ENCODE measurements at places on chromosomes 16 and 17.

DNA sequence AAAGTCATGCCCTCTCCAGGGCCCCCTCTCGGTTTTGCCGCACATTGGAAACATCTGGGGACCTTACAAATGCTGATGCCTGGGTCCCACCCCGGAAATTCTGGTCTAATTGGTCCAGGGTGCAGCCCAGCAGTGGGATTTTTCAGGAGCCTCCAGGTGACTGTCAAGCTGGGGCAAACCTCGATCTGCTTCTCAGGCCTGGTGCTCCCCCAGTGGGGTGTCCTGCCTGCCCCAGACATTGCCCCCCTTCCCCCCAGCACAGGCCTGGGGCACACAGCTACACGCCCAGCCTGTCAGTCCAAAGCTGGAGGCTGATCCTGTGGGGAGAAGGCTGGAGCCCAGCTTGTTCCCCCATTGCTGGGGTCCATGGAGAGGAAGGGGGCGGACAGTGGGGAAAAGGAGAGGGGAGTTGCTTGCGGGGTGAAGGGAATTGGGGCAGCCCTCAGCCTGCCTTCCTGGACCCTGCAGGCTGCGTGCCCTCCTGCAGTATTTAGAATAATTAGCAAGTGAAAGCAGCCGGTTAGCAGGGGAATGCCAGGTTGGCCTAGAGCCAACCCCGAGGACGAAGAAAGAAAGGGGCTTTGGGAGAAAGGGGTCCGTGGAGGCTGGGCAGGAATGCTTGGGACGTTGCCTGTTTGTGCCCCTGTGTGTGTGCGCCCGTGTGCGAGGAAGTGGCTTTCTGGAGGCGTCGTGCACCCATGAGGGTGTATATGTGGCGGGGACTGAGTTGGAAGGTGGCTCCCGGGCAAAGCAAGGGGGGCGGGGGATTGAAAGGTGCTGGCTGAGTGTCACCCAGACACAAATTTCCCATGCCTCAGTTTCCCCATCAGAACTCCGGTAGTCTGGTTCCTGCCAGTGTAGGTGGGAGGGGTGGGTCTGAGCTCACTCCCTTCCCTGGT, 5.9 kb downstream of the FOXJ1 start:
- H3K4me3 ChIP-seq: no peak overlapping the region
- DNase-seq: no peak
- H3K27ac ChIP-seq: peak overlapping the region; percentile 14
- peaks cover 66% of the 10 kb centered on the region for H3K4me1 ChIP-seq
- peaks cover 82% of the 10 kb centered on the region for H3K27me3 ChIP-seq

GRCh38 chr17:42518755-42519545, 17.1 kb upstream of the NAGLU start:
- H3K27me3 ChIP-seq: no peaks in the 10 kb centered on the region
- peak overlapping the region; percentile 38 for H3K4me3 ChIP-seq
- H3K4me1 ChIP-seq: peaks cover 78% of the 10 kb centered on the region
- peaks cover 13% of the 10 kb centered on the region for H3K36me3 ChIP-seq

GRCh38 chr16:5433587-5433986, 336.0 kb upstream of the EEF2KMT start:
- no peaks in the 10 kb centered on the region for H3K36me3 ChIP-seq
- no peak overlapping the region for H3K27ac ChIP-seq
- H3K4me1 ChIP-seq: no peaks in the 10 kb centered on the region
- H3K4me3 ChIP-seq: no peak overlapping the region

DNA sequence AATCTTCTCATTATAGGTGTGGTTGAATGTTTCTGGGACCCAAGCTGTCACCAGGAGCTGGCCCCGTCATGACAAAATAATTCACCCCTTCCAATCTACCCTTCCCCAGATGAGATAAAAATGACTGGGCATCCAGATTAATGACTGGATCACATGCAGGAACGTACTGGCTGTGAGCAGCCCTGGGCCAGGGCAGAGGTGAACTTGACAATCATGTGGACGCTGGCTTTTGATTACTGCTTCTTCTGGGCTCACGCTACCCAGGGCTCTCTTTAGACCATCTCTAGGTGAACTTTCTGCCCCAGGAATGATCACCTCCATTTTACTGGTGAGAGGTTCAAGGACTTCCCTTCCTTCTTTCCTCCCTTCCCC, 18.3 kb downstream of the CBX4 start:
- DNase-seq: no peak
- no peak overlapping the region for H3K27ac ChIP-seq
- no peaks in the 10 kb centered on the region for H3K36me3 ChIP-seq
- peaks cover 7% of the 10 kb centered on the region for H3K4me1 ChIP-seq
- peaks cover 83% of the 10 kb centered on the region for H3K27me3 ChIP-seq
- H3K4me3 ChIP-seq: no peak overlapping the region

DNA sequence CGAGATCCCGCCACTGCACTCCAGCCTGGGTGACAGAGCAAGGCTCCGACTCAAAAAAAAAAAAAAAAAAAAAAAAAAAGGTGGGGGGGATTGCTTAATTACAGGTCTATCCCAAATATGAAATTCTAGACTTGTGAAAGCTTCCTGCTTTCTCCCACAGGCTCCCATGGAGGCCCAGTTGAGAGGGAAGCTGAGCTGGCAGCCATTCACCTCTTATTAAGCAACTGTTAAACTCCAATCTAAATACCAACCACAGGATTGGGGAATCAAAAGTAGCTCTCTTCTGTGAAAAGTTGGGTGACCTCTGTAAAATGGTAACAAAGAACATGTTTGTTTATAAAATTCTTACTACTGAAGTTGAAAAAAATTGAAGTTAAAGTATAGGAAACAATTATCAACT, 45.8 kb upstream of the STAC2 start:
- H3K36me3 ChIP-seq: peaks cover 29% of the 10 kb centered on the region
- no peaks in the 10 kb centered on the region for H3K4me1 ChIP-seq
- no peaks in the 10 kb centered on the region for H3K27me3 ChIP-seq
- H3K27ac ChIP-seq: no peak overlapping the region
- DNase-seq: no peak

DNA sequence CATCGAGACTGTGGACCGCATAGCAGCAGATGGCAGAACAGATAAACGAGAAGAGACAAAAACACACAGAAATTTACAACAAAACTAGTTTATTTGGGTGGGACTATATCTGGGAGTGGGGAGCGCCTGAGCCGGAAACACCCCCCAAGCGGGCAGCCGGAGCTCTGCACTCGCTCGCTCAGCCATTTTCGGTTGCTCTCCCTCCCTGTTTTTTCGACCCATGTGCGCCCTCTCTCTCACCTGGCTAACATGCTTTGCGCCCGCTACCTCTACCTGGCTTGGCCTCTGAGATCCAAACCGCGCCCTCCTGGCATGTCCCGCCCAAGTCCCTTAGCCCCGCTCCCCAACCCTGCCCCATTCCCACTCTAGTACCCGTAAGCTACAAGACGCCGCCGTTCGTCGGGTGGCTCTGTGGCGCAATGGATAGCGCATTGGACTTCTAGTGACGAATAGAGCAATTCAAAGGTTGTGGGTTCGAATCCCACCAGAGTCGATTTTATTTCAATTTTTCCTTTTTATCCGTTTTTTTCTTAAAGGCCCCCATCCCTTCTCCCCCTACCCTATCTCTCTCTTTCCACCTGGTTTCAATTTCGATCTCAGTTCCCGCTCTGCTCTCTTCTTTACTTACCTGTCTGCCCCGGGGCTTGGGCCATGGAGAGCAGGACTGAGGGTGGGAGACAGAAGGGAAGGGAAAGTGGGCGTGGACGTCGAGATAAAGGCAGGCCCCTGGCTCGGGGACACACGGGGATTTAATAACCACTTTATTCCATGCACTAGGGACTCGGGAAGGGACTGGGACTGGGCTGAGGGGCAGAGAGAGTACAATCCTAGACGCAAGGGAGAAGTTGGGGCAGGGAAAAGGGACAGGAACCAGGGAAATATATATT, 2.4 kb upstream of the ALOXE3 start:
- DNase-seq: peak; percentile 70

GRCh38 chr16:4450931-4451519, 23.4 kb downstream of the NMRAL1 start:
- no peaks in the 10 kb centered on the region for H3K27me3 ChIP-seq
- H3K4me1 ChIP-seq: no peaks in the 10 kb centered on the region
- H3K27ac ChIP-seq: no peak overlapping the region
- H3K4me3 ChIP-seq: no peak overlapping the region

GRCh38 chr17:8384801-8385378, 1.9 kb upstream of the RPL26 start:
- peak overlapping the region; percentile 99 for H3K4me3 ChIP-seq
- H3K36me3 ChIP-seq: peaks cover 11% of the 10 kb centered on the region
- H3K27me3 ChIP-seq: no peaks in the 10 kb centered on the region
- H3K27ac ChIP-seq: peak overlapping the region; percentile 78
- DNase-seq: no peak

- H3K4me3 ChIP-seq: no peak overlapping the region
- H3K4me1 ChIP-seq: no peaks in the 10 kb centered on the region
- DNase-seq: no peak
- H3K27me3 ChIP-seq: no peaks in the 10 kb centered on the region
- no peaks in the 10 kb centered on the region for H3K36me3 ChIP-seq
Measured at GRCh38 chr16:13139661-13140241, 238.4 kb downstream of the SHISA9 start.

GRCh38 chr17:29124135-29124924, 55.9 kb downstream of the MYO18A start:
- H3K27me3 ChIP-seq: no peaks in the 10 kb centered on the region
- no peak for DNase-seq
- H3K4me3 ChIP-seq: no peak overlapping the region
- H3K36me3 ChIP-seq: no peaks in the 10 kb centered on the region
- H3K27ac ChIP-seq: peak overlapping the region; percentile 43
- H3K4me1 ChIP-seq: no peaks in the 10 kb centered on the region

- no peaks in the 10 kb centered on the region for H3K4me1 ChIP-seq
- H3K4me3 ChIP-seq: no peak overlapping the region
- peaks cover 13% of the 10 kb centered on the region for H3K27me3 ChIP-seq
- no peak overlapping the region for H3K27ac ChIP-seq
- H3K36me3 ChIP-seq: no peaks in the 10 kb centered on the region
Measured at GRCh38 chr16:83624429-83625120, 183.2 kb upstream of the HSBP1 start.

DNA sequence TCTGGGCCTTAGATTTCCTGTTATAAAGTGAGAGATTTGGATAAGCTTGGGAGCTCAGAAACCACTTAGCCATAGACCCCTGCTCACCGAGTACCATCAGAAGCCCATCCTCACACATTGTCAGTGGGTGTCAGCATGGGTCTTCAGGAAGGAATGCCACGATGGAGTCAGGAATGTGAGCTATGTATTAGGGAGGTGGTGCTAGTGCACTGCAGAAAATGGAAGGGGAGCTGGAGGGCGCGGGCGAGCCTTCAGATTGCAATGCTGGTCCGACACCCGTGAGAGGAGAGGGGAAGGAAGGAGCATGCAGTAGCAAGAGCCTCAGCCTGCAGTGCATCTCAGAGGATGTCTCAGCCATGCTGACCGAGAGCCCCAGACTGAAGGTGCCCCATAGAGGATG, 294.5 kb downstream of the FOXL1 start:
- H3K4me3 ChIP-seq: no peak overlapping the region
- no peak overlapping the region for H3K27ac ChIP-seq
- peaks cover 3% of the 10 kb centered on the region for H3K36me3 ChIP-seq
- DNase-seq: no peak

DNA sequence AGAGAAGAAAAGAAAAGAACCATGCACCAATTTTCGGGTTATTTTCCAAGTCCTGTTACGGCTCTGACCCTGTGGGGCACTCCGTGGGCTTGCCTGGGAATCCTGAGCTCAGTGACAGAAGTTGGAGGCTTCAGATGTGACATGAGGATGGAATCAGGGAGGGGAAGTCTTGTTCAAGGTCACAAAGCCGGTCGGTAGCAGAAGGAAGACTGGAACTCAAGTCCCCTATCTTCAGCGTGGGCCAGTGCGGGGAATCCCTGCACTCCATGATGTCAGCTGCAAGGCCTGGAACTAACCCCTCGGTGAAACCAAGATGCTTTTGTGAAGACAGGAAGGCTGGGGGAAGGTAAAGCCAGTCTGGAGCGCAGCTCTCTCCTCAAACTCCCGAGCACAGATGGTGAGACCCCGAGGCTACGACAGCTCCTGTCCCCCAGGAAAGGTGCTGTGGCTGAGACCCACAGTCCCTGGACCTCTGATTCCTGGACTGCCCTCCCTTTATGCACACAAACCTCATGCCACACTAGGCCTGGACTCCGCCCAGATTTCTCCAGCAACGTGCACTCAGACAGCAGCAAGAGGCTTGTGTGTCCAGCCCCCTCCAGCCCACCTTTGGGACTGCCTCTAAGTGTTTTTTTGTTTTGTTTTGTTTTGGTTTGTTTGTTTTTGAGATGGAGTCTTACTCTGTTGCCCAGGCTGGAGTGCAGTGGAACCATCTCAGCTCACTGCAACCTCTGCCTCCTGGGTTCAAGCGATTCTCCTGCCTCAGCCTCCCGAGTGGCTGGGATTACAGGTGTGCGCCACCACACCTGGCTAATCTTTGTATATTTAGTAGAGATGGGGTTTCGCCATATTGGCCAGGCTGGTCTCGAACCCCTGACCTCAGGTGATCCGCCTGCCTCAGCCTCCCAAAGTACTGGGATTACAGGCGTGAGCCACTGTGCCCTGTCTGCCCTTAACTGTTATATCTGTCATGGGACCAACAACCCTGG, 5.5 kb upstream of the IL27 start:
- no peaks in the 10 kb centered on the region for H3K4me1 ChIP-seq
- no peak overlapping the region for H3K27ac ChIP-seq
- DNase-seq: no peak
- no peak overlapping the region for H3K4me3 ChIP-seq
- H3K27me3 ChIP-seq: no peaks in the 10 kb centered on the region

DNA sequence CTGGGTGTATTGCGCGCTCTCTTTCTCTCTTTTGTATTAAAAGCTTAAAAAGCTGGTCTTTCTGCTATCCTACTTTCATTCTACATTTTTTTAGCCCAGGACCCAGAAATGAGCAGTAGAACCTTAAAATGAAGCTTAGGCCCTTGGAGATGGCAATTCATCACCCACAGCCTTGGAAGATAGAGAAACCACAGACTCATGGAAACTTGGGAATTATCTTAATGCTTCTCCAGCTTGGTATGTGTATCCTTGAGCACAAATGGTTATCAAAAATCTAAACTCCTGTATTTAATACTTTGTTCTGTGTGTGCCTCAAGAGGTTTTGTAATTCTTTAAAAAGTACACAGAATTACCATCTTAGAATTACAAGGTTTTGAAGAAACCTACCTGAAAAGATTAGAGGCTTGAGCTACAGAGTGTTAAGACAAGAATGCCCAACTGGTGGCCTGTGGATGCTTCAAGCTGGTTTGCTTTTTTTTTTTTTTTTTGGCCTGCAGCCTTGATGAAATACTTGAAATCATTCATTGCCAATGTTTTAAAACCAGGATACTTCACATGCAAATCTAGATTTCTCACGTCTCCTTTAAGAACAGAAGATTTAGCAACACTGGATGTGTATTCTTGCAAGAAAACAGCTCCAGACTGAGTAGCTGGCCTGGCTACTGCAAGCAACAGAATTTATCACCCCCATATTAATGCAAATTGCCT, 105.0 kb downstream of the XYLT1 start:
- no peak for DNase-seq
- peaks cover 5% of the 10 kb centered on the region for H3K27me3 ChIP-seq
- H3K27ac ChIP-seq: peak overlapping the region; percentile 93
- no peaks in the 10 kb centered on the region for H3K36me3 ChIP-seq
- H3K4me1 ChIP-seq: peaks cover 43% of the 10 kb centered on the region

All from mesothelial cell of epicardium (in vitro differentiated cells).